ENCODE measurements at places on chromosomes 11 and 22.
A peak's percentile ranks its signal among the peaks of the same experiment; 100 is the strongest.

DNA sequence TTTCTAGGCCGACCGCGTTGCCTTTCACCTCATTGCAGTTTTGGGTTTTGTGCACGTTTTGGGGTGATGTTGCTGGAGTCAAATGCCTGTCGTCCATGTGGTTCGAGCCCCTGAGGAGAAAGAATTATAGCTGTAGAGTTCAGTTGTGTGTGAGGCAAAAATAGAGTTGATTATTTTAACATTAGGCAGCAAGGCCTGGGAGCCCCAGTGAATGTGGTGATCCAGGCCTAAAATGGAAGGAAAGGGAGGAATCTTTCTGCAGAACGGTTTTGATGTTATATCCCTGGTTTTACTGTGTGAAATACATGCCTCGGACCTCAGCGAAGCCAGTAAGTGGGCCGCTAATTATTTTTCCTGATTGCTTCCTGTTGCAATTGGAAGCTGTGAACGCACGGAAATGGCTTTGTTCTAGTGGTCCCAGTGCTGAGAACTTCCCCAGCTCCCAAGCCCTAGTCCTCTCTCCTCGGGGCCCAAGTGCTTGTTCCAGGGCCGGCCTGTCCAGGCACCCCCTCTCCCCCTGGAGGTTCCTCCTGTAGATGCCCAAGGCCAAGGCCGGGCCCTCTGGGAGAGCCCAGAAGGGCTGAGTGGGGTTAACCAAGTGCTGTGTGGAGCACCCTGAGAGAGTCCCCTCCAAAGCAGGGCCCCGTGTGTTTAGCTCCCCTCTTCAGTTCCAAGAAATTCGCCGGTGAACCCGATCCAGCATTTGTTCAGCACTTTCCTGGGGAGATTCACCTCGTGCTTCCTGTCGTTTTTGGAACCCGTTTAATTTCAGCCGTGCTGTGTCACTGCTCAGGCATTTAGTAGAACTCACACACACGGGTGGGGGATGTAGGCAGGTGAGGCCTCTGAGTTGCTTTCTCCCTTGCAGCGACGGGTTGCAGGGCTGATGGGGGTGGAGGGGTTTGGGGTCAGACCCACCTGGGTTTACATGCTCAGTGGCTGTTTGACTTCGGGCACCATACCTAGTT is 2.1 kb downstream of the LRP5 start:
- DNase-seq: no peak

DNA sequence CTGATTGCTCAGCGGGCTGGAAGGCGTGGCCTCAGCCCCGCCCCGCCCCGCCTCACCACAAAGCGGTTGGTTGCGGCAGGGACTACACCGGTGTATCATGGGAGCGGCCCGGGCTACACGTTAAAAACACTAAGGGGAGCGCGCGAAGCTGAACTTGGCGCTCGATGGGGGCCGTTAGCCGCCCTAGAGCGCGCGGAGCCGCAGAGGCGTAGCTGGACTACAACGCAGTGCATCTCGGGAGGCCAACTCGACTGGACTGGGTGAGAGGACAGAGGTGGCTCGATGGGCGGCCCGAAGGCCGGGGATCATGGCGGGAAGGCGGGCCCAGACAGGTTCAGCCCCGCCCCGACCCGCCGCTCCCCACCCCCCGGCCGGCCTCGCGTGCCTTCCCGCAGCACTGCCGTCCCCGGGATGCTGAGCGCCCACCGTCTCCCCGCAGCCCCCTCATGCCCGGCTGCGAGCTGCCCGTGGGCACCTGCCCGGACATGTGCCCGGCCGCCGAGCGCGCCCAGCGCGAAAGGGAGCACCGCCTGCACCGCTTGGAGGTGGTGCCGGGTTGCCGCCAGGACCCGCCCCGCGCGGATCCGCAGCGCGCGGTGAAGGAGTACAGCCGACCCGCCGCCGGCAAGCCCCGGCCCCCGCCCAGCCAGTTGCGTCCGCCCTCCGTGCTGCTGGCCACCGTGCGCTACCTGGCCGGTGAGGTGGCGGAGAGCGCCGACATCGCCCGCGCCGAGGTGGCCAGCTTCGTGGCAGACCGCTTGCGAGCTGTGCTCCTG is at the start of gene SAC3D1:
Gene SAC3D1 (plus strand): TSS at position 364 of the 776 bp plus-strand sequence. CDS start 83 bp downstream, at position 447.
- peak; percentile 86 for DNase-seq

- peak; percentile 52 for DNase-seq
These were observed 214.5 kb upstream of the UBASH3B start for GRCh38 chr11:122440811-122441665.

DNA sequence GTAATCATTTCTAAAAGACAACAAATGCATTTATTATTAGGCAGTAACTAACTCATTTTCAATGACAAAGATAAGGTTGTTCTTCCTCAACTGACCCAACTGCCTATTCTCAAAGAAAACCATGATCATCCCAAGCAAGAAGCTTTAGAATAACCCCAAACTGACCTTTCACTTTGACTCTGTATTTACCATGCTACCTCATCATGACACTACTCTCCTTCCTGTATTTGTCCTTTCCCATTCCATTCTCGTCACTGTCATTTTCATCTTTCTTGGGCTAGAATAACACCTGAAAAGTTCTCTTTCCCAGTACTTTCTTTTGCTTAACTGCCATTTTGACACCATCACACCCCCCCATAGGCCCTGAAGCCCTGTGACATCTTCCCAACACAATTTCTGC is 48.3 kb downstream of the TCF20 start:
- DNase-seq: no peak

DNA sequence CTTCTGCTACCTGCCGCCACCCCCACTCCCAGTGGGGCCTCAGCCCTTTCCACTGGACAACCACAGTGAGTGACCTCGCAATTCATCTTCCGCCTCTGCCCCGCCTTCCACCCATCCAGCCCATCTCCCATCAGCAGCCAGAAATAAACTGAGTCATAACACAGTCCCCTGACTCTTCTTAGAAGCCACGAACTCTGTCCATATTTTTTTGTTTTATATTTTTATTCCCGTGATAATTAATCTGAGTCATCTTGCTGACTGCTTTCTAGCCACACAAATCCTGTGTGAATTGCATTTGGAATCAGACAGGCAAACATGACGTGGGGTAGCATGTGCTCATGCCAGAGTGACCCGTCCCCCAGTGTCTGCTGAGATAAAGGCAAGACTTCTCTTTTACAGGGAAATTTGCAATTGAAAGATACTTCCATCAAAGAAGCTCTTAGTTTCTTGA is 7.0 kb downstream of the FADD start:
- DNase-seq: no peak

All from neuronal stem cell (in vitro differentiated cells).